Right renal pelvis (tissue), 4 donors: ENCODE measurements at places on chromosomes 4 and X.

- DNase-seq = no peak
These were observed 92.3 kb downstream of the GC start for GRCh38 chr4:71691416-71692073.

GRCh38 chr4:161248880-161249279, 914.9 kb downstream of the FSTL5 start:
- DNase-seq = no peak

DNA sequence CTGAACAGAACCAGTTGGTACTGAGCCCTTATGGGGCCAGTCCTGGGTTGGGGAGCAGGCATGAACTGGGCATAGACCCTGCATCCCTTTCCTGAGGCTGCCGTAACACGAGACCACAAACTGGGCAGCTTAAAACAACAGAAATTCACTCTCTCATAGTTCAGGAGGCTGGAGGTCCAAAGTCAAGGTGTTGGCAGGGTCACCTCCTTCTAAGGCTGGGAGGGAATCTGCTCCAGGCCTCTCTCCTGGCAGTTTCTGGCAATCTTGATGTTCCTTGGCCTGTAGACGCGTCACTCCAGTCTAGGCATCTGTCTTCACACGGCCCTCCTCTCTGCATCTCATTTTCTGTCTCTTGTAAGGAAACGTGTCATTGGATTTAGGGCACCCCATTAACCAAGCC, 19.8 kb upstream of the SORCS2 start:
- no peak for DNase-seq

DNA sequence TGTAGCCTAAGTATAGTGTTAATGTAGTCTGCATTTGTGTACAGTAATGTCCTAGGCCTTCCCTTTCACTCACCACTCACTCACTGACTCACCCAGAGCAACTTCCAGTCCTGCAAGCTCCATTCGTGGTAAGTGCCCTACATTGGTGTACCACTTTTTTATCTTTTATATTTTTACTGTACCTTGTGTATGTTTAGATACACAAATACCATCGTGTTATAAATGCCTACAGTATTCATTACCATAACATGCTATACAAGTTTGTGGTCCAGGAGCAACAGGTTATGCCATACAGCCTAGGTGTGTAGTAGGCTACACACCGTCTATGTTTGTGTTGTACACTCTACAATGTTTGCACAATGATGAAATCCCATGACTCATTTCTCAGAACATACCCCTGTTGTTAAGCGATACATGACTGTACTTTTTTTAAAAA, 15.4 kb downstream of the TSPAN5 start:
- DNase-seq = no peak

DNA sequence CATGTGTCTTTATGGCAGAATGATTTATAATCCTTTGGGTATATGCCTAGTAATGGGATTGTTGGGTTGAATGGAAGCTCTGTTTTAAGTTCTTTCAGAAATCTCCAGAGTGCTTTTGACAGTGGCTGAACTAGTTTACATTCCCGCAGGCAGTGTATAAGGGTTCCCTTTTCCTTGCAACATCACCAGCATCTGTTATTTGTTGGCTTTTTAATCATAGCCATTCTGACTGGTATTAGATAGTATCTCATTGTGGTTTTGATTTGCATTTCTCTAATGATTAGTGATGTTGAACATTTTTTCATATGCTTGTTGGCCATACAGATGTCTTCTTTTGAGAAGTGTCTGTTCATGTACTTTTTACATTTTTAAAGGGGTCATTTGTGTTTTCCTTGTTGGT, 129.8 kb downstream of the TBCK start:
- no peak for DNase-seq

GRCh38 chr4:76568262-76568661, 133.2 kb downstream of the SHROOM3 start:
- DNase-seq = no peak

- DNase-seq = no peak
These were observed 16.8 kb upstream of the RAB40A start for GRCh38 chrX:103536071-103536470.

DNA sequence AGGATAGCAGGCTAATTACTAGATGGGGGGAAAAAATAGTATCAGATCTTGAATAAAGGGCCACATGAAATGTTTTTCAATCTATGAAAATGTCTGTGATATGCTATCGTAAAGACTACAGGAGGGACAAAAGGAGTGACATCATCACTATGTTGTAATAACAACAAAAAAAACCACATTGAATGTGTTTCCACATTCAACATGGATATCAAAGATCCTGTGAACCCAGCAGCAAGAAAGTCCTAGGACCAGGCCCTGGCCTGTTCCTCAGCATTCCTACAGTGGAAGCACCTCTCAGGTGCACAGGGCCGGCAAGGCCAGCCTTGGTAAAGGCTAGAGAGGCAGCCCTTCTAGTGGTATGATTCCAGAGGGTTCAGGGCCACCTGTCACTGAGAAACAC, 118.3 kb downstream of the RELL1 start:
- no peak for DNase-seq

DNA sequence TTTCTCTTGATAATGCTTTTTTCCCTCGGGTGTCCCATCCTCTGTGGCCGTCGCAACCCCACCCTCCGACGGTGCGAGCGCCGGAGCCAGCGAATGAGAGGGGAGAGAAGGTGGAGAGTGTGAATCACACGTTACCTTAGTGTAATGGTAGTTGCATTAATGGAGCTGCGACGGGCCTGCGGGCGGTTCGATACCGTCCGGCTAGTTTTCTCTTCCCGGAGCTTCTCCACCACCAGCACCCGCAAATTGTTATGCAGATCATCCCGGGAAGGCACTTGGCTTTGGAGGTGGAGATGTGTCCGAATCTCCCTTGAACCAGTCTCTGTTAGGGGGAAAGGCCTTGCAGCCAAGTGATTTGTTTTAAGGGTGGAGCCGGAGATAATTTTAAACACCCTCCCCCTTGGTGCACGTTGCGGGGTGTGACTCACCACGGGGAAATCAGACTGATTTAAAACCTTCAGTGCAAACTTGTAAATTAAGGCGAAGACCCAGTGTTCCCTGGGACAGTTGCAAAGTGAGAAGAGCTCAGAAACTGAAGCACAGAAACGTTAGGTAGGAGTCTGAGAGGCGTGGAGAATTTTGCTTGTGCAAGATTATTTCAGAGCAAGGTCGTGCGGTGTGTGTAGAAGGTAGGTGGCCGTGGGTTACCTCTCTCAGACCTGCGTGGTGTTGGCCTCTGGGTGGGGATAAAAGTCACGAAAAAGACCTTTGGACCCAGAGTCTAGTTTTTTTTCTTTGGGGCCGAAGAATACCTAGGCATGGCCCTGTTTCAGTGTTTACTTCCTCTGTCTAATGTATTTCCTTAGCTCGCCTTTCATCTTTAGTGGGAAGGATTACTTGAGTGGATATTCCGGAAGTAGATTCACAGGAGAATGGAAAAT, 1.3 kb downstream of the AFF1 start:
- peak; percentile 20 for DNase-seq

GRCh38 chr4:18319431-18319830, 297.9 kb upstream of the LCORL start:
- no peak for DNase-seq

DNA sequence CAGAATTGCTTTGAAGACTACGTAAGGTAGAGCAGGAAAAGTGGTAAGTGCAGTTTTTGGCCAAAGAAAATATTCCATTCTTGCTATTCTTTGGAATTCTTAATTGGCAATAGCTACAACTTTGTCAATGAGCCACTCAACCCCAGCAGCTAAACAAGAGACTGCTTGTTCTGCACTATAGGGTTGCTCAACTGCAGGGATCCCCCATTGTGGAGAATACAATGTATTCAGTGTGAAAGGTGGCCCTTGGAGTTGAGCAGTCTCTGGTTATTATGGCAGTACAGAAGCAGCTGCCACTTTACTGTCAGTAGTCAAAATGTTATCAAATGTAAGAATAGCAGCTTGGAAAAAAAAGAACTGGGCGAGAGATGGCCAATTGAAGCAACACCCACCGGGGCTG, 808.7 kb downstream of the CENPC start:
- DNase-seq = no peak

GRCh38 chr4:79287076-79287475, 38.8 kb downstream of the NAA11 start:
- no peak for DNase-seq

- no peak for DNase-seq
These were observed 173.1 kb upstream of the VCX3A start for GRCh38 chrX:6708041-6708440.

- no peak for DNase-seq
These were observed 212.4 kb upstream of the GRID2 start for GRCh38 chr4:92091335-92091734.

- DNase-seq = peak; percentile 12
These were observed 536 bp downstream of the SH3BGRL start for GRCh38 chrX:81202456-81202819.

DNA sequence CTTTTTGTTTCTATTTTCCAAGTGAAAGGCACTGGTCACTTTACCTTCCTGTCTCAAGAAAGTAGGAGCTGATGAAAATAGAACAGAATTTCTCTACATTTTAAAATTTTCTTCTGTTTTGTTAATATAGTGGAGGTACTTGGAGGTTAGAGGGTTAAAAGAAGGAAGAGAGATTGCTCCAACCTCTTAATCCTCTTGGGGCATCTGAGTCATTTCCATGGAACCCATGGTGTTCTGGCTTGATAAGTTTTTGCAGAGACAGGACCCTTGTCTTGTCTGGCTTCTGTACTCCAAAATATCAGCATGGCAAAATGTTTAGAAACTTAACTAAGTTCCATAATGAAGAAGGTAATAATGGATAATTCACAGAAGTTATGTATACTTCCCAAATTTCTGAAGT, 727.2 kb downstream of the C4orf33 start:
- DNase-seq = no peak

- no peak for DNase-seq
These were observed 228.1 kb downstream of the THOC2 start for GRCh38 chrX:123504630-123505270.

GRCh38 chrX:21799767-21800166, 39.6 kb upstream of the MBTPS2 start:
- DNase-seq = no peak

DNA sequence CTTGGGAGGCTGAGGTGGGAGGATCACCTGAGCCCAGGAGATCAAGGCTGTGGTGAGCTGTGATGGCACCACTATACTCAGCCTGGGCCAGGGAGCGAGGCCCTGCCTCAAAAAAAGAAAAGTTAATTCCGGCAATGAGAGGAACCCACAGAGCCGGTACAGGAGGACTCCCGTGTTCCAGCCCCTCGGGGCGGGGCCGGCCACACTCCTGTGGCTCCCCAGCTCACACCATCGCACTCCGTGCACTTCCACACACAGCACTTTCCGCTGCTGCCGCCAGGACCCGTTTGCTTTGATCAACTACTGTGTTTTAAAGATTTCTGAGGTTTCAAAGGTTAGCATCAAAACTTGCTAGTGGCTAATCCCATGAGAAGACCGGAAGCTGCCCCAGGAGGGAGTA, 171.7 kb downstream of the AFAP1 start:
- DNase-seq = no peak

GRCh38 chr4:8437281-8437680, 3.2 kb downstream of the ACOX3 start:
- DNase-seq = no peak

DNA sequence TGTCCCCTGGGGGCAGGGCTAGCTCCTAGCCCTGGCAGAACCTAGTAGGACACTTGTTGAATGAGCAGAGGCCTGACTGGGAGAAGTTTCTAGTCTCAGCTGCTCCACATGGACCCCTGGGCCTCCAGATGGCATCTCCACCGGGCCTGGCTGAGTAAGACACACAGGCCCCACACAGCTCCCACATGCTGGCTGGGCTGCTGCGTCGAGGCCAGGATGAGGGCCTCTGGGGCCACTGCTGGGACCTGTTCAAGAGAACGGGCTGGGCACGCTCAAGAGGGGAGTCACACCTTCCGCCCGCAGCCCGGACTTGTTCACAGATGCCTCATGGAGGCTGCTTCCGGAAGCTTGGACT, 4.2 kb upstream of the HGFAC start:
- no peak for DNase-seq

DNA sequence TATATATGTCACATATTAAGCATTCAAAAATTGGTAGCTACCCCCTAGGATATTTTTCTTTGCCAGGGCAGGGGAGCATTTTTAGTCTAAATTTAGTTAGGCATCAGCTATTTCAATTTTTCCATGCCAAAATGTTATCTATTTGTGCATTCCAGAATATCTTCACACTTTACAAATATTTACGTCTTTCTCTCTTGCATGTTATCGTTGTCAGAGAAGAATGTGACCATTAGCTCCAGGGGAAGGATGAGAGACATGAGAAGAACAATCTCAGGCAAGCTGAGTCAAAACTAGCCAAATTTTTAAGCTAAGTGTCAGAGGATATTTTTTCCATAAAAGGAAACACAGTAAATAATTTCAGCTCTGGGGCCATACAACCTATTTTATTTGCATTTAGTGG, 885.0 kb upstream of the EPHA5 start:
- DNase-seq = no peak

DNA sequence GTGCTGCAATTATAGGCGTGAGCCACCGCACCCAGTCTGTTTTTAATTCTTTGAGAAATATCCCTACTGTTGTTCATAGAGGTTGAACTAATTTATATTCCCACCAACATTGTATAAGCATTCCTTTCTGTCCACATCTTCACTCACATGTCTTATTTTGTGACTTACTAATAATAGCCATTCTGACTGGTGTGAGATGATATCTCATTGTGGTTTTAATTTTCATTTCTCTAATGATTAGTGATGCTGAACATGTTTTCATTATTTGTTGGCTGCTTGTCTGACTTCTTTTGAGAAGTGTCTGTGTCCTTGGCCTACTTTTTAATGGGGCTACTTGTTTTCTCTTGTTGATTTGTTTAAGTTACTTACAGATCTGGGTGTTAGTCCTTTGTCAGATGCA, 310.9 kb upstream of the MAOA start:
- DNase-seq = no peak

GRCh38 chr4:61933527-61933926, 733.4 kb downstream of the ADGRL3 start:
- DNase-seq = no peak

- DNase-seq = no peak
These were observed at the start of gene MSX1 for GRCh38 chr4:4859325-4859798. Gene MSX1 (plus strand): TSS chr4:4859665. CDS start chr4:4859900, 235 bp downstream.

GRCh38 chrX:39650768-39651347, 446.9 kb downstream of the BCOR start:
- DNase-seq = no peak

DNA sequence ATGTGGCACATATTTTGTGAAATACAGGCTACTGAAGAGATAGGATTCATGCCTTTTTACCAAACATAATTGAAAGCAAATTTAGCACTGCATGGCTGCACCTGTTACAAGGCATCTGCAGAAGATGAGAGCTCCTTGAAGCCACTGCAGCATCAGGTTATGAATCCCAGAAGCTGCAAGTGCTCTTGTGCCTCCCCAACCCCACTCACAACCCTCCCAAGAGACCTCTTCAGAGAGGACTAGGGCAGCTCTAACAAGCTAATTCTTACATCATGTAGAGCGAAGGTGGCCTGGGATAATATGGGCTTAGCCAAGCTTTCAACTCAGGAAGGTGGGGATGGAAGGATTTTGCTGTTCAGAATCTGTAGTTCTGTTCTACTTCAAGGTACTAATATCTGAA, 27.2 kb downstream of the MFAP3L start:
- no peak for DNase-seq

- DNase-seq = no peak
These were observed 44.6 kb upstream of the LINC00632 start for GRCh38 chrX:140664939-140665338.
